ENCODE measurements at places on chromosomes 1 and 21.

- no peak for DNase-seq
These were observed 20.9 kb upstream of the HSPA13 start for GRCh38 chr21:14403681-14404318.

- DNase-seq: no peak
These were observed 5.1 kb upstream of the SMIM1 start for GRCh38 chr1:3767328-3767925.

DNA sequence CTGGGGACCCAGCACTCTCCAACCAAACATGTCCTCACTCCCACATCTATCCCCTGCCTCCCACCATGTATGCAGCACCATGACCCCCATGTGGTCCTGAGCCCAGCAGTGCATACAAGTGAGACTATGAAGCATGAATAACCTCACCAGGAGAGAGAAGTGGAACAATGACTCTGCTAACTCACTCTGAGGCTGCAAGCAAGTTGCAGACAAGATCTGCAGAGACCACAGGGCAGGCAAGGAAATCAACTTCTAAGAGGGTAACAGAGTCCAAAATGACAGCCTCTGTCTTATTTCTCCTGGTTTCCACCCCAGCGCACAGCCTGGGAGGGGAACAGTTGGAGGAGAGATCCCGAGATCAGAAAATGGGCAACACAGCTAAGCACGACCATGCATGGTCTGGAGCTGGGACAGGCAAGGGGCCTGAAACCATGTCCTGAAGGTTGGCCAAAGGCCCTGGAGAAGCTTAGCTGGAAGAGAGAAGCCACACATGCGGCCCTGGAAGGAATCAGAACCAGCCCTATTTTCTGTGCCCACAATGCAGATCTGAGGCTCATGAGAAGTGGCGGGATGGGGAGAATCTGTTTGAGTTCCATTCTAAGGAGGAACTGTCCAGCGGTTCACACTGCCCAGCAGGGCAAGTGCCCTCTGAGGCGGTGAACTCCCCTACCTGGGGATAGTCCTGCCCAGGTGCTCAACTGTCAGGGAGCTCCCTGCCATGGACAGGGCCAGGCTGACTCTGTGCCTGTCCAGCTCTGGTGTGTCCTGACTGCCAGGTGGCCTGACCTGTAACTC is 12.5 kb upstream of the REN start:
- no peak for DNase-seq

DNA sequence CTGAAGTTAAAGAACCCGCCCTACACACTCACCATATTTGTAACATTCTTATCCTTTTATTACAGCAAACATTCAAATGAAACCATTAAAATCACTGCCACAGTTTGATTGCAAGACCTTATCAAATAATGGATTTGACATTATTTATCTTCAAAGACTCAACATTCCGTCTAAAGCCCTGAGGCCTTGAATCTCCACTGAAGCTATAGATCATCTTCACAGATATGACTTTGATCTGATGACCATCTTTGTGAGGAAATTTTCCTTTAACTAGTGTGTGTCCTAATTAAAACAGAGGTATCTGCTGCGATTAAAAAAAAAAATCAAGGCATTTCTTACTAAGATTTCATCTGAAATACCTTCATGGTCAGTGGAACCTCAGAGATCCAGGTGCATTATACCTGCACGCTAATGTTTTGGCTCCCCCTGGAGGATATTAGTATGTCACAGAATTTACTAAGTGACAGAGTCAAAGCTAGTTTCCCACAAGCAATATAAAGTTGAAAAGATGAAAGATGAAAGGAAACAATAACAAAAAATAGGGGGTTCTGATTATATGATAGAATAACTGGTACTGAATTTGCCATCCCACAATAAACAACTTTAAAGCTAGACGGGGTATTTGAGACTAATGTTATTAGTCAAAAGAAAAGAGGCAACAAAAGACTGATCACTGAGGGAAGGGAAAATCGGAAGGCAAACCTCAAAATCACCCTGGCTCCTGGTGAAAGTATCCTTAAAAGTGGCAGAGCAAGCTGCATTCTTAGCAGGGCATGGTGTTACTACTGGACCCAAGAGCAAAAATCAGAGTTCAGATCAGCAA is 923.4 kb downstream of the NCAM2 start:
- no peak for DNase-seq

- DNase-seq: peak; percentile 85
These were observed at the start of gene RABGGTB for GRCh38 chr1:75785983-75786853. TSS of gene RABGGTB (plus strand) at chr1:75786256. CDS start at chr1:75786272, 16 bp downstream.

DNA sequence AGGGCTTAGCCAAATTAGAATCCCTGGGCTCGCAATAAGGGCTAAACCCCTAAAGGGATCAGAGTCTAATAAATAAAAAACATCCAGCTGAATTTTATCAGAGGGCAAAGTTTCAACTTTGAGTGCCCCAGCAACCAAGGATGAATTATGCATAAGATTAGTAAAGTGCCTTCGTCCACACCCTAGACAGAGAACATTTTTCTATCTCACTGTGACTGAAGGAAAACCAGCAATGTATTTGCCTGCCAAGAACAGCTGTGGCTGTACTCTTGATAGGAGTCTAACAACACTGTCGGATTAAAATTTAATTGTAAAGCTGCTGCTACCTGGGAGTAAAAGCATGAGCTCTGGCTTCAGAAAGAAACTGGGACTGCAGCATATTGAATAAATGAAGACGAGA is 23.3 kb downstream of the WNT2B start:
- DNase-seq: no peak

DNA sequence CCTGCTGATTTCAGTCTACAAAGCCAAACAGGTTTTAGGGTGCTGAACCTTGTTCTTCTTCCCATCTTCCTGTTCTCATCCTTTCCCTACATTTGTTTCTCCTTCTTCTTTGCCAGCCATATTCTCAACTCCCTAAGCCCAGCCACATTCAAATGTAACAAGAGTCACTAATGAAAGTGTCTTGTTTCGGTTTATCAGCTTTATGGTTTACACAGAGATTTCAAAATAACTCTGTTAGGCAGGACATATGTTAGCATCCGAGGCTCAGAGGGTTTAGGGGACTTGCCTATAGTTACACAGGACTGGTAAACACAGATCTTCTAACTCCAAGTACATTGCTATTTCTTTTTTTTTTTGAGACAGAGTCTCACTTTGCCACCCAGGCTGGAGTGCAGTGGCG is 61.3 kb downstream of the NDUFS5 start:
- no peak for DNase-seq

DNA sequence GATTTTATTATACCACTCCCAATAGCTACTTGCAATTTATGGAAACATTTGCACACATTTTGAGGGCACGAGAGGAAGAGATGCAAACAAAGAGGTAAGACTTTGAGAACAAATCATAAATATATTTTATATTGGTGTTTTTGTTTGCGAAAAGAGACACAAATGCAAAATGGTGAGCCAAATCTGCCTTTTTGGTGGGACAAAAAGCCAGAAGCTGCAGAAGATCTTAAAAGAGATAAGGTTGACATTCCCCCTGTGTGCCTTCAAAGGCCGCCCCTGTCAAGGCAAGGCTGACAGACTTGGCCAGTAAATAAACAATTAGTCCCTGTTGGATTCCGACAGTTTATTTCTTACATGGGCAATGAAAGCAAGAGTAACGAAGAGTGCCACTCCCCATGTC is 122.8 kb downstream of the LBR start:
- no peak for DNase-seq

GRCh38 chr21:31558189-31558961 is 101.1 kb upstream of the SOD1 start:
- DNase-seq: no peak

DNA sequence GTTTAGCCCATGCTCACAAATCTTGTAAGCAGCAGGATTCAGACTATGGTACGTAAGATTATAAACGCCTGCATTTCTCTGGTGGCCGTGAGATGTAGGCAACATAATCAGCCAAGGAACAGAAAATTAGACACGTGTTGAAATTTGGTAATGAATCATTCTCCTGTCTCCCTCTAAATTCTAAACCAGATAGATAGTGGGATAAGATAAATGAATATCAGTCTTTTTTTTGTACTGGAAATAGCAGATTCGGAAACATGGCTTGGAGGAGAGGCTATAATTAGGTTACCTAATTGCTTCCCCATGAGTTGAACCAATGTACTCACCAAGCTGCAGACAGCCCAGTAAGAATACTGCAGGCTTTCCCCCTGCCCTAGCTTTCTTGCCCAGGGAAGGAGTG is 172.3 kb downstream of the TGFB2 start:
- no peak for DNase-seq

DNA sequence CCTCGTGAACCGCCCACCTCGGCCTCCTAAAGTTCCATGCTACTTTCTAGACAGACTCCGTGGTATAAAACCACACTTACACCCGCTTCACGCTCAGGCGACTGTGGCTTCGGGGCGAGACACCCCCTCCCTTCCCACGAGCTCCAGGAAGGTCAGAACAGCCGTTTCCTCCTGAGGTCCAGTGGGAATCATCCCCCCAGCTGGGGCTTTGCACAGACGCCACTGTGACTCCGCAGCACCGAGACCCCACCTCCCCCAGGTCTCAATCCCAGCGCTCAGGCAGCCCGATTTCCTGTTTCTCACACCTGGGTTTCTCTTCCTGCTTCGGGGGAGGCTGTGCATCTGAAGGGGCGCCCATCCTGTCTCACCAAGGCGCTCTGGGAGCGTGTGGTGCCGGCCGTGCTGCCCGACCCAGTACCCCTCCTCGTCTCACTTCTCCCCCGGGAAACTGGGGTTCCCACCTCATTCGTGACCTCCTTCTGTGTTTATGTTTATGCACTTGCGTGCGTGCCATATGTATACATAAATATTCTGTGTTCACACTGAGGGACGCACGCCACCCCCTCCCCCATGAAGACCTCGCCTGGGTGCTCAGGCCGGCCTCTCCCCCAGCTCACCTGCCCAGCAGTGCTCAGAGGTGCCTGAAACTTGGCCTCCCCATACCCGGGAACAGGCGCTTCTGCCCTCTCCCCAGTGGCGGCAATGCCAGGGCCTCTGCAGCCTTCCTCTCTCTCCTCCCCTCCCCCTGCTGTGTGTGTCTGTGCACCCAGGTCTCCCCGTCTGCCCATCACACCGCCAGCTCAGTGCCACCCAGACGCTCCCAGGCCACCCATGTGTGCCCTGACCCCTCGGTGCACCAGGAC is 14.6 kb downstream of the SLC35E2B start:
- no peak for DNase-seq

DNA sequence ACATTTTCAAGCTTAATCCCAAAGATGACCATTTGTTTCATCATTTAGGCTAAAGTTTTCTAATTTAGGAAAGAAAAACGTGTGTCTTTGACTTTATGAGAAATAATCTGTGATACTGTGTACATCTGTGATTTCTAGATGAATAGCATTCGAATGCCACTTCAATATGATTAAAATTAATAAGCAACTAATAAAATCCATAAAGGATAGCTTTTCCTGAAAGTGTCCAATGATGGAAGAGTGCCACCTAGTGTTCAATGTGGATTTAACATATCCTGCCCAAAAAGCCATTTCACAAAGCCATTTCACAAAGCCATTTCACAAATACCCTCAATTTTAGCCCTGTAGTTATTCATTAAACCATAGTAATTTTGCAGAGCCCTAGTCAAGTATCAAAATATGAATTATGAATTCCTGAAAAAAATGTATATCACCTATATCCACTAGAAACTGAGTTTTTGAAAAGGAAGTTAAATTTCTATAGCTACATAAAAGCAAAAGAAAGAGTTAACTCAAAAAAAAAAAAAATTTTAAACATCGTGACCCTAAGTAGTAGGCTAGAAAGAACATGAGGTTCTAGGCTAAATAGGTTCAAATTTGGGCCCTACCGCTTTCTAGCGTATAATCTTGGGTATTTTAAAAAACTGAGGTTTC is 19.1 kb downstream of the NME7 start:
- DNase-seq: no peak

GRCh38 chr1:232538224-232538942 is 91.5 kb downstream of the SIPA1L2 start:
- no peak for DNase-seq

DNA sequence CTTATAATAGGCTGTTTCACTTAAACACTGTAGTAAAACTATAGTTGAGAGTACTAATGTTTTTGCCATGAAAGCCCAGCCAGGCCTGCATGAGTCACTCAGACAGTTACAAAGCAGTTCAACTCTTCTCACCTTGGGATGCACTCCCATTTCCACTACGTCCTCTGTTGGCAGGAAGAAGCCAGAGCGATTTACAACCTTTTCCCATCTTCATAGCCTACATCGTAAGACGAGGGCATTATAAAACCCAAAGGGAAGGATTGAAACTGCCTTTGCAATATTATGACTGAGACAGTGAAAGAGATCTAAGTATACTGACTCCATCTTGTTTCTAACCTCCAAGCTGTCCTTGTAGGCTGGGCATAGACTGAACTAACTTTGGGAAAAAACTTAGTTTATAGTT is 71.8 kb upstream of the CSF1 start:
- DNase-seq: no peak

DNA sequence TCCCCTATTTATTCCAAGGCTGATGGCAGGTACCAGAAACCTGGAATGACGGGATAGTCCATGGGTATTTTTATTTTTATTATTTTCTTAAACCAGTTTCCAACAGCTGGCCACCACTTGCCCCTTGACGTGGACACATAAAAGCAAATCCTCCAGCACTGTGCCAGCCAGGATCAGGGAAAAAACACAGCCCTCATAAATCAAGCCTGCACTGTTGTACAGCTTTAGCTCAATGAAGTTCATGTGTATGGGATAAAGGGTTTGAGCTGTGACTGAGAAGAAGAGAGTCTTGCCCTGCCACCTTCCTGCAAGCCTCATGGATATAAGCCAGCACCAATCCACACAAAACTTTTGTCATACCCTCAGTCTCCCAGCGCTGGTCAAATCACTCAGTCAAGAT is 303.8 kb upstream of the SPAG17 start:
- no peak for DNase-seq

DNA sequence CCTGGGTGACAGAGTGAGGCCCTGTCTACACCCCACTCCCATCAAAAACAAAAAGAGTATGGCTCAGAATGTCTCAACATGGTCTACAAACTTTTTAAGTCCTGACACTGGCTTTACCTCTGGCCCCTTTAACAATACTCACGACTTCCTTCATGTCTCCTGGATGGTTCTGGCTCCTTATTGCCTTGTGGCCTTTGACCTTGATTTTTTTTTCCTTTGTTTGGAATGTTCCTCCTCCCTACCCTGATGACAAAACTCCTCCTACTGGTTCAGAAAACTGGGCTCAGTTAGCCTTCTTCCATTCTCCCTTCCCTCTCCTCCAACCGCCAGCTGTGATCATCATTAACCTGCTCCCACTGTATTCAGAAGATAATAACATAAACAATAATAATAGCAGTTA is 4.6 kb upstream of the SOAT1 start:
- no peak for DNase-seq

GRCh38 chr1:23525558-23526250 is 5.3 kb downstream of the E2F2 start:
- no peak for DNase-seq

DNA sequence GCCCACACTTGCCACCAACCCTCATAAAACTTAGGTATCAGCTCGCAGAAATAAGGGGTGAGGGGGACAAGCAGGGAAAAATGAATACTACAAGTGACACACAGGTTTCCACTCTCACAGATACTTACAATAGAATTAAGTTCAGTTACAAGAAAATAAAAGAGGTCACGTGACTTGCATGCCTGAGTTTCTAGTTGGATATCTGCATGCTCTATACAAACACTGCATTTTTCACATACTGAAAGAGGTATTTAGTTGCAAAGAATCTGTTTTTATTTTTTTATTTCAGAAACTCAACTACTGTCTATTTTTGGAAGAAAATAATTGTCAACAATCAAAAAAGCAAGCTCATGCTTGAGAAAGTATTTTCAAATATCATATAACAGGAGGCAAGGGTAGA is 43.5 kb downstream of the DPYD start:
- no peak for DNase-seq

Data from stimulated activated CD8-positive, alpha-beta memory T cell treated with anti-CD3 and anti-CD28 coated beads, Interleukin-15, amount 100 ng/mL, for 1 hour (primary cell).